RPMI8226 (cell line): ENCODE measurements at places on chromosomes 3 and 15.

- no peak for DNase-seq
These were observed 51.1 kb downstream of the ZIC4 start for GRCh38 chr3:147355084-147355752.

DNA sequence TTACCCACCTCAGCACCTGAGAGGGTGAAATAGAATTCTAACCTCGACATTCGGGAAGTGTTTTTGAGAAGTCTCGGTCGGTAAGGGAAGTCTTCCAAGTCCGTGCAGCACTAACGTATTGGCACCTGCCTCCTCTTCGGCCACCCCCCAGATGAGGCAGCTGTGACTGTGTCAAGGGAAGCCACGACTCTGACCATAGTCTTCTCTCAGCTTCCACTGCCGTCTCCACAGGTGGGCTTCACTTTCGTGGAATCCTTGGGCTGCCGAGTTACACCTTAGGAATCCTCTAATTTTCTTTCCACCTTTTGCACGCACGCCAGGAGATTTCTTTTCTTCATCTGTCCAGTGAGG is 775 bp downstream of the CCNDBP1 start:
- DNase-seq, result peak; percentile 43

- no peak for DNase-seq
These were observed 30.2 kb upstream of the TLE3 start for GRCh38 chr15:70127770-70128413.

DNA sequence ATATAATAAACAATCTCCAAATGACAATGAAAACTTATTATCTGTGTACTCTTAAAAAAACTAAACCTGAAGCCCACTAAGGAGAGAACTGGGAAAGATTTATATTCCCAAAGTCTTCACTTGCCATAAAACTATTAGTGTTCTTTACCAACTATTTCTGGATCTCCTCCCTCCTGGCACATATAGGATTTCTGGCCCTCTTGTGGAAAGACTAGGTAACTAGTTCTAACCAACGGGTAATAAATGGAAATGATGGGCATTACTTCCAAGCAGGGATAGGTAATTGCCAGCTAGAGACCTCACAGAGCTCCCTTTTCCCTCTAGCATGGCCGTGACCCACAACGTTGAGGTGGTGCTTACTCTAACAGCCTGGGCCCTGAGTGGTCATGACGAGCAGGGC is 110.1 kb downstream of the DNAH12 start:
- peak; percentile 22 for DNase-seq

DNA sequence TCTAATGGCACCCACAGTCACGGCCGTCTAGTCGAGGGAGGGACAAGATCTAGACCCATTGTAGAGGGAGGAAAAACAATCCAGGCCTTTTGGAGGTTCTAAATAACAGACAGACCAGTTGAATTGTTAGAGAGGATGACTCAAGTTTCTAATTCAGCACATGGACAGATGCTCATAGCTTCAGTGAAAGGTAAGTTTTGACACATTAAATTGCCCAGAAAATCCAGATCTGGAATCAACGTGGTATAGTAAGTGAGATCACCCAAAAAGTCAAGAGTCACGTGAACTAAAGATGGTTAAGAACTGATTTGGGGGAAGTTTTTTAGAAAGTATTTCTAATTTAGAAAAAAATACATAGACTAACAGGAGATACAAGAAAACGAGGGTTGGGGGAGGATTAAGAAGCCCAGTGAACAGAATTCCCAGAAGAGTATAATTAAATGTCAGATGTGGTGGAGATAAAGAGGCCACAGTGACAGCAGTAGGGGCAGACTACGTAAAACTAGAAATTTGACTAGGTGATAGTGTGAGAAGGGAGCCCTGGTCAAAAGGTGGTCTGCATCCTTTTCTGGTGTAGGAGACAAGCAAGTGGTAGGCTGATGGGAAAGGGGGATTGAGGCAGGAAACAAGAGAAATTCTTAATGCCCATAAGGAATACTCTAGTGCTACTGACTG is 47.1 kb downstream of the CAPN7 start:
- DNase-seq, result no peak

GRCh38 chr3:195609229-195609628 is 25.5 kb upstream of the APOD start:
- no peak for DNase-seq

DNA sequence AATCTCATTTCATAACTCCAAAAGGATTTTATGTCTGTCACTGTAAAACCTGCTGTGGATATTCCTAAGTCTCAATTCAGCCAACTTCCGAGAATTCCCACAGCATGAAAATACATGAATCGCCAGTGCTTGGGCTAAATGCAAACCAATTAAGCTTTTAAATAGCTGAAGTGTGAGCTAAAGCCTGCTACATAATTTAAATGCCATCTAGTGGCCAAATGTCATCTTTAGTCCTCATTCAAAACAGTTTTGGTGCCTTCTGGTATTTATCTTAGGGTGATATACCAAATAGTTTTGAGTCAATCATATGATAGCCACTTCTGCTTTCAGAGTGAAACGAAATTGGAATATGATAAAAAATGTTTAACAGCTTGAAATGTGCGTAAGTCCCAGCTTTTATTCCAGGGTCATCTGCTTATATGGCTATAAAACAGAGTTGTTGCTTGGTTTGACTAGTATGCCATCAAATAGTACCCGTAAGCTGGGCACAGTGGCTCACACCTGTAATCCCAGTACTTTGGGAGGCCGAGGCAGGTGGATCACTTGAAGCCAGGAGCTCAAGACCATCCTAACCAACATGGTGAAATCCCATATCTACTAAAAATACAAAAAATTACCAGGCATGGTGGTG is 41.8 kb upstream of the CCNL1 start:
- DNase-seq, result peak; percentile 74

DNA sequence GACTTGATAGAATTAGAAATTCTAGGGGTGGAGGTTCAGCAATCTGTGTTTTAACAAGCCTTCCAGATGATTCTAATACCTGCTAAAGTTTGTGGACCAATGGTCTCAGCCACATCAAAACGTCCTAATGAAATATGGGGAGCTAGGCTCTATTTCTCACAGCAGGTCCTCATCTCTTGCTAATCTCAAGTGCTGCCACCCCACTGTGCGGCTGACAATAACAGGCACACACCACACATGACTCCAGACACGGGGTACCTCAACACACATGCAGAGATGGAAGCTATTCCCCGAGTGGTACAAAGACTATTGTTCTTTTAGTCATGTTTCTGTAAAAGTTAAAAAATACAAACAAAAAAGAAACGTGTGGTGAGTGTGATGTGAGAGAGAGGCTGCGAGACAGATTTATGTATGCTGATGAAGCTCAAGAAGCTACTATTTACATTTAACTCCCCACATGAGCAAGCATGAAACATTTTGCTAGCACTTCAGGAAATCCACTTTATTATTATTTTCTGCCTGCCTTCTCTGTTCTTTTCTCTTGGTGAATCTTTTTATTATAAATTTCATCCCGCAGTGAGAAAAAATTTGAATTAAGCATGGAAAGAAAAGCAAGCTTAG is 405.6 kb downstream of the MAGI1 start:
- no peak for DNase-seq

DNA sequence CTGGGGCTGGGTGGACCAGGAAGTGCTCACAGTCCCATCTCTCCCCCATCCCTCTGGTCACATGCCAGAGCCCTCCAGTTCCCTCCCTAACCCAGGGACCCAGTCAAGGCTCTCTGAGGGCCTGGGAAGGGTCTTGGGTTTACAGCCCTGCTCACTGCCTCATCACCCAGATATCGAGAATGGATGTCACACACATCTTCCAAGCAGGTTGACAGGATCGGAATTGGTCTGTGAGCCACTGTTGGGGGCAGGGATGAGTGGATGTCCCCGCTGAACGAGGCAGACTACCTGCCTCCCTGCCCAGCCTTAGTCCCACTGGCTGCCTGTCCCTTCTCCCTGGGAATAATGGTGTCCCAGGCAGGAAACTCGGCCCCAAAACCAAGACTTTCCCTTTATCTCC is 20.0 kb upstream of the GOLGA6C start:
- no peak for DNase-seq

GRCh38 chr3:179027326-179027900 is 44.2 kb downstream of the ZMAT3 start:
- no peak for DNase-seq

GRCh38 chr3:159130108-159130507 is 328.3 kb downstream of the MFSD1 start:
- peak; percentile 31 for DNase-seq

- DNase-seq, result no peak
These were observed 64.6 kb downstream of the SLCO2A1 start for GRCh38 chr3:133965013-133965570.

DNA sequence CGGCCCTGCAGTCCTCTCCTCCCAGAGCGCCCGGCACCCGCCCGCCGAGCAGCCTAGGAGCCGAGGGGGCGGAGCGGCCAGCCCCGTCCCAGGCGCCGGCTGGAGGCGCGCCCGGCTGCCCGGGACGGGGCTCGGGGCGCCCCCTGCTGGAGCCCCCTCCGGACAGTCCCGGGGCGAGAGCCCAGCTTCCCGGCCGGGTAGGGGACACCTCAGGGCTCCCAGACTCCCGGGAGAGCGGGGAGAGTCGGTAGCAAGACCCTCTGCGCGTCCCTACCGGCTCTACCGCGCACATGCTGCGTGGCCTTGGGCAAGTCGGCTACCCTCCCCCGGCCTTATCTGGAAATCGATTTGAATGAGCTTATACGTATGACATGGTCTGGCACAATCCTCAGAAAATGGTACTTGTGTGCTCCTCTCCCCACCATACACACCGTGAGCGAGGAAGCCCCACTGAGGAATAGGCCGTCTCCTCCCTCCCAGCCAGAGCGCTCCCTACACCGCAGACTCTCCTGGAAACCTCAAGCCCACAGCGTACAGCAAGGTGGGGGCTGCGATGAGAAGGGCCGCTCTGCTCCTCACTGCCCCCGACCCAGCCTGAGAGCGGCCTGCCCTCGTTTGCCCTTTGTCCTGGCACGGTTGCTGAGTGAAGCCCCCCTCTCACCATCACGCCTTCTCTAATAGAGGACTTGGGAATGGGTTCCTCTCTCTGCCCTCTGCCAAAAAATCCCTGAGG is at the start of gene DAPK2:
DAPK2 (minus strand) TSS at position 65 of the 733 bp plus-strand sequence. CDS start 6,224 bp downstream, outside the sequence.
- peak; percentile 85 for DNase-seq

- DNase-seq, result peak; percentile 90
These were observed 156.5 kb downstream of the PGPEP1L start for GRCh38 chr15:98850961-98851572.
